ENCODE measurements at places on chromosomes 11 and 22. TPM values are rescaled to one million over a fixed set of nuclear protein-coding genes. Genes with fewer than 3 reads are reported as not detected.

Gene CCDC87
- not detected for total RNA-seq

Gene TXNRD2
- 20.2 TPM for total RNA-seq

- DNase-seq = no peak
These were observed 203.1 kb upstream of the MPPED2 start for GRCh38 chr11:30789270-30789669.

DNA sequence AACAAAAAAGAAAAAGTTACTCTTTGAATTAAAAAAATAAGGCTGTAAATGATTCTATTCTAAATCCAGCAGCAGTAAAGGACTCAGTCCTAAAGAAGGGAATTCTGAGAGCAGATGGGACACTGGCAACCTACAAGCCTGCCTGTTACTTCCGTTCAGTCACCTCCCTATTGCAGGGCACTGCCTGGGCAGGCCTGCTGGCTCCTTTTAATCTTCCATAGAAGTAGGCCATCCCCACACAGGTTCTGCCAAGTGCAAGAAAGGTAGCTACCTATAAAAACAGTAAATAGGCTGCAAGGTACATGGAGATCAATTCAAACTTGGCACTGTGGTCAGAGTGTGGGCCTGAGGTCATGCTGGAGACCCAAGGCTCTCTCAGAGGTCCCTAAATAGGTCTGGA is 136.4 kb downstream of the TRIM44 start:
- DNase-seq = no peak

- no peak for DNase-seq
These were observed 75.0 kb upstream of the AMPD3 start for GRCh38 chr11:10379871-10380568.

GRCh38 chr11:28584992-28585391 is 476.8 kb downstream of the METTL15 start:
- DNase-seq = no peak
